Activated naive CD4-positive, alpha-beta T cell treated with anti-CD3 and anti-CD28 coated beads, Interleukin-2, amount 10 ng/mL, durations not matched to agents 7 days and 5 days (primary cell): ENCODE measurements at places on chromosomes 12 and 14.
A peak's percentile ranks its signal among the peaks of the same experiment; 100 is the strongest.

- no peak for DNase-seq
- H3K4me1 ChIP-seq: no peaks in the 10 kb centered on the region
- peaks cover 23% of the 10 kb centered on the region for H3K36me3 ChIP-seq
- no peak overlapping the region for H3K27ac ChIP-seq
- no peak overlapping the region for H3K4me3 ChIP-seq
Measured at GRCh38 chr14:67963960-67964812, 144.6 kb downstream of the RAD51B start.

- DNase-seq: no peak
- no peaks in the 10 kb centered on the region for H3K27me3 ChIP-seq
- no peak overlapping the region for H3K27ac ChIP-seq
- peaks cover 13% of the 10 kb centered on the region for H3K4me1 ChIP-seq
- H3K36me3 ChIP-seq: peaks cover 70% of the 10 kb centered on the region
Measured at GRCh38 chr12:12823300-12823699, 10.2 kb downstream of the DDX47 start.

- no peaks in the 10 kb centered on the region for H3K27me3 ChIP-seq
- no peak for DNase-seq
- no peaks in the 10 kb centered on the region for H3K4me1 ChIP-seq
- H3K27ac ChIP-seq: no peak overlapping the region
- H3K36me3 ChIP-seq: no peaks in the 10 kb centered on the region
Measured at GRCh38 chr14:79011920-79012204, 841.7 kb downstream of the NRXN3 start.

DNA sequence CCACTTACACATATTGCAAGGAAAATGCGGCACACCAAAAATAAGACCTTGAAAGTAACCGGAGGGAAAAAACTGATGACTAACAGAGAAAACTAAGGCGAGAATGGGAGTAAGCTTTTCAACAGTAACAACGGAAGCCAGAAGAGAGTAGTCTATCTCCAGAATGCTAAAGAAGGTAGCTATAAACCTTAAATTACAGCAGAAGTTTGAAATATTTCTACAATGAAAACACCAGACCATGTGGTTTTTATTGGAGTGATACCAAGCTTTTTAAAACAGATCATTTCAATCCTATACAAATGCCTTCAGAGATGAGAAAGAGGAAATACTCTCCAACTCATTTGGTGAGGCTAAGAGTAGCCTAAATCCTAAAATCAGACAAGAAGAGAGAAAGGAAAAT is 209.5 kb downstream of the ANO6 start:
- DNase-seq: no peak
- no peak overlapping the region for H3K27ac ChIP-seq
- H3K4me1 ChIP-seq: no peaks in the 10 kb centered on the region
- H3K4me3 ChIP-seq: no peak overlapping the region

- H3K36me3 ChIP-seq: peaks cover 37% of the 10 kb centered on the region
- no peak for DNase-seq
- no peak overlapping the region for H3K4me3 ChIP-seq
- peaks cover 79% of the 10 kb centered on the region for H3K4me1 ChIP-seq
Measured at GRCh38 chr12:89470741-89471509, 53.7 kb downstream of the GALNT4 start.

- no peak overlapping the region for H3K27ac ChIP-seq
- no peak for DNase-seq
- H3K27me3 ChIP-seq: no peaks in the 10 kb centered on the region
Measured at GRCh38 chr12:108846290-108846701, 11.1 kb downstream of the SSH1 start.

DNA sequence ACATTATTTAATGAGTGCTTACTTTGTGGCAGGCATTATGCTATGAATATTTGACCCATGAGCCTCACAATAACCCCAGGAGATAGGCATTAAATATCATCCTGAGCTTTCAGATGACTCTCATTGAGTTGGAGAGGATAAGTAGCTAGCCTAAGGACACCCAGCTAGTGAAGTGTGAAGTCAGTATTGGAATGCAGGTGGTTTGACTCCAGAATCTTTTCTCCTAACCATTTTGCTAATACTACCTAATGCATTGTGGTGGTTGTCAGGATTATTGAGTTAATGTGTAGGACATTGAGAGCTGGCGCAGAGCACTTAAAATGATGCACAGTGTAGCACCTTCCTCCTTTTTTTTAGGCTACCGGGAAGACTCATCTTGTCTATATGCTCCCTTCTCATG is 3.8 kb upstream of the CDKL1 start:
- no peaks in the 10 kb centered on the region for H3K36me3 ChIP-seq
- no peak overlapping the region for H3K4me3 ChIP-seq

DNA sequence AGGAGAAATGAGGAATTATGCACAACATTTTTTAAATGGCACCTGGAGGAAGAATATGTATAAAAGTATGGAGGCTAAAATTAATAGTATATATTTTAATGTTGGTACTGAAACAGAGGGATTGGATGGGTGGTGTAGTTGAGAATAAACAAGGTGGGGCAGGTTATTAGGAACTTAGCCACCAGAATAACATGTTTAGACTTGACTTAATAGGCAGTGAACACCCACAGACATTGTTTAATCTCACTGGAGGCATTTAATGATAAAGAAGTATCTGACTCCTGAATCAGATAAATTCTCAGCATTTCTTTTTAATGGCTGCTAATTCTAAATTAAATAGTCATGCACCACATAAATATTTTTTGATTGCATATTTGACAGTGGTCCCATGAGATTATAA is 139.7 kb downstream of the CNTN1 start:
- no peaks in the 10 kb centered on the region for H3K4me1 ChIP-seq
- no peaks in the 10 kb centered on the region for H3K36me3 ChIP-seq
- no peak overlapping the region for H3K27ac ChIP-seq

GRCh38 chr12:110180591-110181005 is 56.4 kb downstream of the IFT81 start:
- no peaks in the 10 kb centered on the region for H3K4me1 ChIP-seq
- no peak overlapping the region for H3K4me3 ChIP-seq
- no peak overlapping the region for H3K27ac ChIP-seq
- peaks cover 5% of the 10 kb centered on the region for H3K27me3 ChIP-seq
- DNase-seq: no peak

DNA sequence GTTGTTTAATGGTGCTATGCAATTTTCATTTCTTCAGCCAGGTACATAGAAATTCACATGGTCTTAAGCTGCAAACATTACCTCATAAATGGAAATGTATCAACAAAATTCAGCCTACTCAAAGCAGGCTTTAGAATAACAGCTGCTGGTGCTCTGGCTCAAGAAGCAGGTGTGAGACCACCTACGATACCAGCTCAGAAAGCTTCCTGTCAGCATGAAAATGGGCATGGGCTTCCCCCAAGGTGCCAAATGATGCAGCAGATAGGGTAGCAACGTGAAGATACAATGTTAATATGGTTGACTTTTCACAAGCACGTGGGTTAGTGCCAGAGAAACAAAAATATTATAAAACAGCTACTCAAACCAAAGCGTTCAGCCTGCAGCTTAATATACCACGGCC is 343.4 kb upstream of the PRICKLE1 start:
- H3K36me3 ChIP-seq: no peaks in the 10 kb centered on the region
- no peak overlapping the region for H3K27ac ChIP-seq
- H3K4me3 ChIP-seq: no peak overlapping the region

- no peaks in the 10 kb centered on the region for H3K4me1 ChIP-seq
- no peaks in the 10 kb centered on the region for H3K36me3 ChIP-seq
- H3K27me3 ChIP-seq: peaks cover 70% of the 10 kb centered on the region
- no peak overlapping the region for H3K27ac ChIP-seq
- H3K4me3 ChIP-seq: no peak overlapping the region
Measured at GRCh38 chr12:211639-212414, 2.1 kb downstream of the SLC6A12 start.

- H3K27me3 ChIP-seq: peaks cover 55% of the 10 kb centered on the region
- peaks cover 32% of the 10 kb centered on the region for H3K4me1 ChIP-seq
- DNase-seq: peak; percentile 68
- H3K36me3 ChIP-seq: no peaks in the 10 kb centered on the region
- H3K4me3 ChIP-seq: peak overlapping the region; percentile 91
Measured at GRCh38 chr12:53053218-53054111, 3.6 kb downstream of the TNS2 start.

DNA sequence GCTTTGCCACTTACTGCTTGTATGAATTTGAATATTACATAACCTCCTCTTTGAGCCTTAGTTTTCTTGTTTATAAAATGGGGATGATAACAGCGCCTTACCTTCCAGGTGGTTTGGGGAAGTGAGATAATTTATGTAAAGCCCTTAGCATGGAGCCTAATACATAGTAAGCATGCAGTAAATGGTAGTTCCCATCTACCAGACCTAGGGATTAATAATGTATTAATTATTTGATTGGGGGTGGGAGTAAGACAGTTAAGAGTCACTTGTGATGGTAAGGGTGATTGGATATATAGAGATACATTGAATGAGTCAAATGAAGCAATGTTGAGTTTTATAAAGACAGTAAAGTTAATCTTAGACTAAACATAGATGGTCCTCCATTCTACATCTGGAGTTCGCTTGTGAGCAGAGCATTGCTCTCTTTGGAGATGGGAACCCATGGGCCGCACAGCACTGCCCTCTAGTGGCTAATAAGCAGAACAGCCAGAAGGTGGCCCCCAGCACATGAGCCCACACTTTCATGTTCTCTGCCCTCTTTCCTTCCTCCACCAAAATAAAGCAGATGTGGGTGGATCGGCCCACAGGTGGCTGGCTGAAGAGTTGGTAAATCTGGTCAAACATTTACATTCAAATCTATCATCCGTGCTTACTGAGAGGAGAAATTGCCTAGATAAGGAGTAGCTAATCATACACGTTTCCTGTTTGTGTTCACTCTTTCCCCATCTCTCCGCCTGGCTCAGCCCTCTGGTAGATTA is 26.5 kb upstream of the TAMALIN start:
- no peak overlapping the region for H3K27ac ChIP-seq
- peaks cover 21% of the 10 kb centered on the region for H3K4me1 ChIP-seq
- peak; percentile 75 for DNase-seq
- no peak overlapping the region for H3K4me3 ChIP-seq
- H3K27me3 ChIP-seq: peaks cover under 1% of the 10 kb centered on the region

GRCh38 chr12:102182635-102183034 is 15.0 kb downstream of the PMCH start:
- no peaks in the 10 kb centered on the region for H3K4me1 ChIP-seq
- H3K27ac ChIP-seq: no peak overlapping the region
- DNase-seq: no peak
- peaks cover 9% of the 10 kb centered on the region for H3K36me3 ChIP-seq
- H3K27me3 ChIP-seq: no peaks in the 10 kb centered on the region

- H3K27me3 ChIP-seq: peaks cover 32% of the 10 kb centered on the region
- H3K36me3 ChIP-seq: peaks cover 8% of the 10 kb centered on the region
- peaks cover 22% of the 10 kb centered on the region for H3K4me1 ChIP-seq
- H3K27ac ChIP-seq: no peak overlapping the region
- no peak for DNase-seq
- H3K4me3 ChIP-seq: no peak overlapping the region
Measured at GRCh38 chr12:45658020-45658419, 71.5 kb upstream of the ARID2 start.

DNA sequence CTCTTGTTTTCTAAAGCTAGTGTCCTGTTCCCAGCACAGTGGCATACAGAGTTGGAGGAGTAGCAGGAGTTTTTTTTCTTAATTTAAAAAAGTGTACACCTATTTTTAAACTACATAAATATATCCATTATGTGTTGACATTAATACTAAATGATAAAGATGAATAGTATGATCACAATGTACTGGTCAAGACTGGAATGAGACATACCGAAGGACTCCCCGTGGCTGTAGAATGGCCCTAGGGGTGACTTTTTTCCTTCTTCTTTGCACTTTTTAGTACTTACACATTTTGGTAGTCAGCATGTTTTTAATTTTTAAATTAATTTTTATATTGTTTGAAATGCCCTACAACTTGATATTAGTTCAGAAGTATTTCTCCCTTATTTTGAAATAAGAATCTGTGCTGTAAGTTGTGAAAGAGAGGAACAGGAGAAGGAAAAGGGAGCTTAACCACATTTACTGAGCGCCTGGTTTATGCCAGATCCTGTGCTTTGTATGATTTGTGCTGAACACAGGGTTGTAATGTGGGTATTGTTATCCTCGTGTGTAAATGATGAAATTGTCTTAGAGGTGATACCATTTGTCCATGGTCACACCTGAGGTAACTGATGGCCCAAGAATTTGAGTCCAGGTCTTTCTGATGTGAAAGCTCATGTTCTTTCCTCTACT is 136.5 kb downstream of the TGFB3 start:
- H3K27me3 ChIP-seq: no peaks in the 10 kb centered on the region
- no peaks in the 10 kb centered on the region for H3K4me1 ChIP-seq
- no peak for DNase-seq
- H3K27ac ChIP-seq: no peak overlapping the region
- no peak overlapping the region for H3K4me3 ChIP-seq
- peaks cover 3% of the 10 kb centered on the region for H3K36me3 ChIP-seq

DNA sequence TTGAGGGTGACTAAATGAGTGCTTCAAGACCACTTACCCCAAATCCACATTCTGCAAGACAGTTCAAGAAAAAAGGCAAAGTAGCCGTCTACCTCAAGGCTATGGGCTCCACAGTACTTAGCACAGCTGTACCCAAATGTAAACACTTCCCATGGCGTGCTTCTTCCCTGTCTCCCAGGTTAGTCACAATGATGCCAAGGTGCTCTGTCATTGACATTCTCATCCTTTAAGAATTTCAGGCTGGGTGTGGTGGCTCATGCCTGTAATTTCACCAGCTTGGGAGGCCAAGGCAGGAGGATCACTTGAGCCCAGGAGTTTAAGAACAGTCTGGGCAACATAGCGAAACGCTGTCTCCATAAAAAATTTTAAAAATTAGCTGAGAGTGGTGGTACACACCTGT is 51.2 kb upstream of the CERS5 start:
- H3K4me3 ChIP-seq: no peak overlapping the region
- no peak for DNase-seq
- no peak overlapping the region for H3K27ac ChIP-seq
- peaks cover 3% of the 10 kb centered on the region for H3K36me3 ChIP-seq
- no peaks in the 10 kb centered on the region for H3K27me3 ChIP-seq

GRCh38 chr12:53186745-53187144 is 6.0 kb upstream of the CSAD start:
- no peaks in the 10 kb centered on the region for H3K27me3 ChIP-seq
- DNase-seq: no peak
- peaks cover 51% of the 10 kb centered on the region for H3K4me1 ChIP-seq
- no peak overlapping the region for H3K4me3 ChIP-seq
- peaks cover 67% of the 10 kb centered on the region for H3K36me3 ChIP-seq
